ENCODE measurements at places on chromosomes 13 and 19.

DNA sequence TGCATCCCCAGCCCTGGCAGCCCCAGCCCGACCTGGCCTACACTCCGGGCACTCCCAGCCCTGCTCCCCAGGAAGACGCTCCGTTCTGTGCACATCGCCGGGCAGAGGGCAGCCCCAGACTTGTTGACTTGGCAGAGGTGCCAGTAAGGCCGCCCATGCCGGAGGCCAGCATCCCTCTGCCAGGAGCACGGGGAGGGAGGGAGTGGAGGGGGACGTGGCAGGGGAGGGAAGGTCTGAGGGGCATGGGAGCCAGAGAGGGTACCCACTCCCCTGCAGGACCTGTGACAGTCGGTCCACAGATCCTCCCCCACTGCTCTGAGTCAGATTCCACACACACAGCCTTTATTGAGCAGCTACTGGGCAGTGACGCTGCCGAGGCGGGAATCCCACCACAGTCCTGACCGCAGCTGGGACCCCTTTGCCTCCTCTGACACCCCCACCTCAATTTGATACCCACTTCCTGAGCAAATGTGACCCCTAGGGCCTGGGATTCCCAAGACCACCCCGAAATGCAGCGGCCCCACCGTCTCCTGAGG lies 1.9 kb upstream of the NKPD1 start:
- no peak for DNase-seq

- DNase-seq = no peak
Measured at GRCh38 chr13:105153611-105154010, 1381.9 kb downstream of the EFNB2 start.

GRCh38 chr13:50414640-50415039 lies 399.4 kb downstream of the KCNRG start:
- DNase-seq = no peak

GRCh38 chr13:30832377-30832776 lies 73.7 kb upstream of the MEDAG start:
- DNase-seq = no peak

DNA sequence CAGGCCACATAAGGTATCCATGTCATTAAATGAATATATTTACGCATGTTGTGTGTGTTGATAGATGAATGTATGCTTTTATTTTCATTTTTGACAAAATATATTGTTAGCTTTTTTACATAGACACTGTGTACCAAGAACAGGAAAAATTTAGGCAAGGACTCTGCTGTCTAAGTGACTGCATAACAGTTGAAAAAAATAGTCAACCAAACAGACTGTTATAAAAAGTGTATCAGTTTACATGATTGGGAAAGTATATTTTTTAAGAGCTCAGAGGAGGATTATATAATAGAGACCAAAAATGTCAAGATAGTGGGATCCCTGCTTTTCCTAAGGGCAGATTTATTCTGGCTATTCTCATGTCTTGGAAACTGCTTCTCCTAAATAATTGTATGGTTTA lies 858.0 kb downstream of the SLITRK1 start:
- no peak for DNase-seq

DNA sequence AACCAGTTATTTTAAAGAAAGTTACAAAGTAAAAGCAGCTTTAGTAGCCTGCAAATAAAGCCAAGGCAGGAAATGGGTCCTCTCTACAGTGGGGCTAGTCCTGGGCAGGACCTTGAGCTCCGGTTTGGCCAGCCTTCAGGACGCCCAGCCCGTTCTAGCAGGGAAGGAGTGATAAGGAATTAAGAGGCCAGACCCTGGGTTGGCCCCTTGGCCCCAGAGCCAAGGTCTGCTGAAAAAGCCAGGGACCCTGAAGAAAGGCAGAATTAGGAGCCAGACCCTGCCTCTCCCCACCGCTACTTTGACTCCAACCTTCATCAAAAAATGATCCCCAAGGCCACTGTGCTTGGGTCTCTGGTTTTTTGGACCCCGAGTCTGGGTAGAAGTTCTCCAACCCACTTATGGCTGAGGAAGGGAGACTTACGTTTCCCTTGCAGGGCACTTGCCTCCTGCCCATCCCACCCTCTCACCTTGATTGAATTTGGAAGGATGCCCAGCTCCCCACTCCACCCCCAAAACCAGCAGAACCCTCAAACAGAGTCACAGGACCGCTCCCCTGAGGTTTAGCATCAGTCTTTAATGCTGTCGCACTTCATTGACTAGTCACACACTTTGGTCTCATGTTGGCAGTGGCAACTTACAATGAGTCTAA lies 3.9 kb downstream of the DNAJB1 start:
- DNase-seq = no peak

- DNase-seq = no peak
Measured at GRCh38 chr19:31413353-31413752, 64.1 kb upstream of the TSHZ3 start.

- DNase-seq = no peak
Measured at GRCh38 chr19:48461982-48462655, 6.7 kb downstream of the KCNJ14 start.

DNA sequence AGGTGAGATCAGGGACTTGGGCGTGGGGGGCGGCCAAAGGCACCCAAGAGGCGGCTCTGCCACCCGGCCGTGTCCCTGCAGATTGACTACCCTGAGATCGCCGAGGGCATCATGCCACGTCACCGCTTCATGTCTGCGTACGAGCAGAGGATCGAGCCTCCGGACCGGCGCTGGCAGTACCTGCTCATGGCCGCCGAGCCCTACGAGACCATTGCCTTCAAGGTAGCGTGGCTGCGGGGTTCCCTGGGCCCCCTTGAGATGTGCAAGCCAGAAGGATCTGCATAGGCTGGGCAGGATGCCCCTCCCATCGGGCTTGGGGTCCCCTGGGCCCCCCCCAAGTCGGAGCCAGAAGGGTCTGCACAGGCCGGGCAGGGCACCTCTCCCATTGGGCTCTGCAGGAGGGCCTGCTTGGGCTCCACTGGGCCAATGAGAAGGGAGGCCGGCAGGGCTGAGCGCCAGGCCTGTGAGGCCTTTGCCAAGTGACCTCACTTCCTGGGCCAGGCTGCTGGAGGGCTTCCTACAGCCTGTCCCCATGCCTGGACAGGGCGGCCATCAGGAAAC lies 2.2 kb upstream of the AMH start:
- DNase-seq = no peak

DNA sequence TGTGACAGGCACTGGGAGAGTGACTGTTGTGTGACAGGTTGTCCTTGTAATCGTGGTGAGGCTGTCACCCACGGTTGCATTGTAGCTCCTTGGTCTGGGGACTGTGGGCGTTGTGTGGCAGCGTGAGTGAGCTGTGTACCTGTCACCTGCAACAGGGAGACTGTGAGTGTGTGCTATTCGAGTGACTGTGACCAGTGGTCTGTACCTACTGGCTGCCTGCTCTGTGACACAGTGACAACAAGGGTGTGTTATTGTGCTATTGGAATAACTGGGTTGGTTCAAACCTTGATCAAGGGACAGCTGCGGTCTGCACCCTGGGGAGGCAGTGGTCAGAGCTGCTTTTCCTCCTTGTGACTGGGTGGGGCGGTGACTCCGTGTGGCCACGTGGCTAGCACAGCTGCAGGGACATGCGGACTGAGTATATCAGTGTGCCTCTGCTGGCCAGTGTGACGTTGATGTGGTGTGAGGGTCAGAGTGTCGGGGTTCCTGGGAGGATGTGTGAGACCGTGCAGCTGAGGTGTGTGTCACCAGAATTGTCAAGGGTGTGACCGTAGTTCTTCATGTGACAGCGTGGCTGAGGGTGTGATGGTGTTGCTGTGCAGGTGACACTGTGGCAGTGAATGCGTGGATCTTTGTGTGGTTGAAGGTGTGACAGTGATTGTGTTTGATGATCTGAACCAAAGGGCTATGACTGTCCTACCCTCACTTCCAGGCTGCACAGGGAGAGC lies 10.1 kb upstream of the NFIX start:
- no peak for DNase-seq

DNA sequence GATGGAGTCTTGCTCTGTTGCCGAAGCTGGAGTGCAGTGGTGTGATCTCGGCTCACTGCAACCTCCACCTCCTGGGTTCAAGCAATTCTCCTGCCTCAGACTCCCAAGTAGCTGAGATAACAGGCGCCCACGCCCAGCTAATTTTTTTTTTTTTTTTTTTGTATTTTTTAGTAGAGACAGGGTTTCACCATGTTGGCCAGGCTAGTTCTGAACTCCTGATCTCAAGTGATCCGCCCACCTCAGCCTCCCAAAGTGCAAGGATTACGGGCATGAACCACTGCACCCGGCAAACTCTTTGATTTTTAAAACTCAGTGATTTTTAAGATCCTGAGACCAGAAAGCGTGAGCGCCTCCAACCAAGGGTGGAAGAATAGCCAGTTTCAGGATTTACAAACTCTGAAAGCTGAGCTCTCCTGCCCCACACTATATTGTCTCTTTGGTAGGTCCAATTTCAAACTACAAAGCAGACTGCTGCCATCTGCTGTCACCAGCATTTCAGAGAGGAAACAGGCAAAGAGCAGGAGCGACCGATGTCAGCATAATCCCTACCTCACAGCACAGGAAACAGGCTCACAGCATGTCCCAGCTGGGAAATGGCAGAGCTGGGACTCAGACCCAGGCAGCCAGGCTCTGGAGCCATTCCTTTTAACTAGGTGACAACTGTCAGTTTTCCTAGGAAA lies 9.2 kb downstream of the NOSIP start:
- no peak for DNase-seq

DNA sequence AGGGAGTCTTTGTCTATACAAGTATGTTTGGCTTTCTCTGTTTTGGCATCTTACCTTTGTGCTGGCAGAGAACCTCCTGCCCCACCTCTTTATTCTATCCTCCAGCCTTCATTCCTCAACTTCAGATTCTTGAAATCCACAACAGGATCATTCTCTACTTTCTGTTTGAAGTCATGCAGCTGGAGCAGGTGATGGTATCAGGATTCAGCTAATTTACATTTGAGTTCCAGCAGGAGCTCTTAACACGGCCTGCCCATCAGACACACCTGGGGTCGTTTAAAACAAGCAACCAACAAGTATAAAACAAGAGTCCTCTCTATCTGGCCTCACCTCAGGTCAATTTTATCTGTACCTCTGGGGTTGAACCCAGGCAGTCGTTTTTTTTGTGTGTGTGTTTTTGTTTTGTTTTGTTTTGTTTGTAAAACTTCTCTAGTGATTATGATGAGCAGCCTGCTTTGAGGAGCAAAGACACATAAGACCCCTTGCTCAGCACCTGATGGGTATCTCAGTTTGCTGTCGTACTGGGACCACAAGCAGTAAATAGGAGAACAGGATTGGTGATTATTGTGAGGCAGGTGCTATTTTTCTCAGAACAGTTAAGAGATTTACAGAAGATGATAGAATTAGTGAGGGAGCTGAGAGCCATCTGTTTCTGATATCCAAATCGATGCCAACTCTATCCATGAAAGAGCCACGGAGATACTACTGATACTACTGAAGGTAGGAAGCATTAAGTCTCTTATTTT lies 78.4 kb downstream of the GPC6 start:
- DNase-seq = no peak

DNA sequence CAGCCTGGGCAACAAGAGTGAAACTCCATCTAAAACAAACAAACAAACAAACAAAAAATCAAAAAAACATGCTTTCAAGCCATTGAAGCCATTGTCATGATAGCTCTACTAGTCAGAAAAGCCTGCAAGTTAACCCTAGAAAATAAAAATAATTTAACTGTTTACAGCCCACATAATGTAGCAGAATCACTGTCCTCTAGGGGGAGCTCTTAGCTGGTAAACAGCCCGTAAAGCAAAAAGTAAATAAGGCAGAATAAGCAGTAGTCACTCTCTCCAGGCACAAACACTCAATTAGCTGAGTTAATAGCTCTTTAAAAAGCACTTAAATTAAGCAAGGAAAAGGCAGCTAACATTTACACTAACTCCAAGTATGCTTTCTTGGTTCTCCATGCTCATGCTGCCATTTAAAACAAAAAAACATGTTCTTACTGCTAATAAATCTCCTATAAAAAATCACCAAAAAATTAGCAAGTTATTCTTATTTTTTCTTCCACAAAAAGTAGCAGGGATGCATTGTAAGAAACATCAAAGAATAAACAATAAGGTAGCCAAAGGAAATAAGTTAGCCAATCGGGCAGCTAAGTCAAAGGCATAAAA lies 11.3 kb downstream of the LILRB4 start:
- DNase-seq = peak; percentile 30

DNA sequence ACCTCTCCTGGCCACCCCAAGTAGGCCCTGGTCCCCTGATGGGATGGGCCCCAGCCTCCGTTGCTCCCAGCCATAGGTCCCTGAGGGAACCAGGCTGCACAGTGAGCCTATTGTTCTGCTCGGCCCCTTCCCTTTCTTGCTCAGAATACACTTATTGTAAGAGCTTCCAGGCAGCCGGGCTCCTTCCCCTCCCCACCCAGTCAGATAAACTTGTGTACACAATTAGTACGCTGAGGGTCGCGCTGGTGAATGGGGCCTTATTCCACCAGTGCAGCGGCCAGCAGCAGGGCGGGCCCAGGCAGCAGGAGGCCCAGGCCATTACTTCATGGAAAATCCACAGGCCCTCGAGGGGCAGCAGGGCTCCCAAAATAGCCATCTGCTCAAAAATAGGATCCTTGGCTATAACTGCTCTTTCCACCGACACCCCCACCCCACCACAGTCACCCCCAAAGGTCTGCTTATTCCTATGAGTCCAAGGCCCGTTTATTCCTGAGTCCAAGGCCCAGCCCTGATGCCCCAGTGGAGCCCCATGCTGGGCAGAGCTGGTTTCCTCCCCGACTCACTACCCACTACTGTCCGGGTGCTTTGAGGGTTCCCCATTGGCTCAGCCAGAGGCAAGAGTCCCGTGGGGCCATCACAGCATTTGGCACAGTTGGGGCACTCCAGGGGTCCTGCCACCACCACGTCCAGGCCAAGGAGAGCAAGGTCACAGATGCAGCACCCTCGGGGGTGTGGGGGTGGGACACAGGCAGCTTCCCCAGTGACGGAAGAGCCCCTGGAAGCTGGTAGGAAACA lies 22.1 kb downstream of the CAPN12 start:
- DNase-seq = no peak

GRCh38 chr19:39282021-39282420 lies 13.8 kb downstream of the IFNL2 start:
- no peak for DNase-seq

- DNase-seq = no peak
Measured at GRCh38 chr19:49949742-49950589, 11.0 kb downstream of the SIGLEC11 start.

DNA sequence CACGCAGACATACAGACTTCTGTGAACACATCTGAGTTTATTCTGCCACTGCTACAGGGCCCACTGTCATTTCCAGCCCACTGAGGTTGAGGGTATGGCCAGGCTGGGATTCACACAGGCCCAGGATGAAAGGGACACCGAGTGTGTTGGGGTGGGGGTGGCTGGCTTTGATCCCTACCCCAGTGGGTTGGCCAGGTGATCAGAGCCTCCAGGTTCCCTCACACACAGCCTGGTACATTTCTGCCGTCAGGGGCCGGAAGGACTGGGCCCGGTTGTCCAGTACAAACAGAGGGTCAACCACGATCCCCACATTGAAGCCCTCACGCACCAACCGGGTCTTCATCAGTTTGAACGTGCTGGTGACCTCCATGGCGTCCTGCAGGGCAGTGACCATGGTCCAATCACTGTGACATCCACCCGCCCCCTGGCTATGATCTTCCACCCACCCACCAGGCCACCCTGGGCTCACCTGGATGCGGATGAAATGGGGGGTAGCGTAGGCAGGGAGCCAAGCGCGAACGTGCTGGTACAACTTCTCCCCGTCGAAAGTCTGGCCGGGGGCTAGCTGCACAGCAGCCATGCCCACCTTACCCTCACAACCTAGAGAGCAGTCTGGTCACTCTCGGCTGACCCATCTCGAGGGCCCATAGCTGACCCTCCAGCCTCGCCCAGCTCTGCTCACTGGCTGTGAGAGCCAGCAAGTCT lies 13.3 kb downstream of the SLC27A5 start:
- DNase-seq = no peak

GRCh38 chr13:73952648-73953047 lies 181.6 kb downstream of the KLF12 start:
- DNase-seq = no peak
